Stimulated activated CD4-positive, alpha-beta T cell treated with anti-CD3 and anti-CD28 coated beads, Interleukin-4, amount 100 ng/mL, for 24 hours (primary cell): ENCODE measurements at places on chromosomes 13 and 19.

DNA sequence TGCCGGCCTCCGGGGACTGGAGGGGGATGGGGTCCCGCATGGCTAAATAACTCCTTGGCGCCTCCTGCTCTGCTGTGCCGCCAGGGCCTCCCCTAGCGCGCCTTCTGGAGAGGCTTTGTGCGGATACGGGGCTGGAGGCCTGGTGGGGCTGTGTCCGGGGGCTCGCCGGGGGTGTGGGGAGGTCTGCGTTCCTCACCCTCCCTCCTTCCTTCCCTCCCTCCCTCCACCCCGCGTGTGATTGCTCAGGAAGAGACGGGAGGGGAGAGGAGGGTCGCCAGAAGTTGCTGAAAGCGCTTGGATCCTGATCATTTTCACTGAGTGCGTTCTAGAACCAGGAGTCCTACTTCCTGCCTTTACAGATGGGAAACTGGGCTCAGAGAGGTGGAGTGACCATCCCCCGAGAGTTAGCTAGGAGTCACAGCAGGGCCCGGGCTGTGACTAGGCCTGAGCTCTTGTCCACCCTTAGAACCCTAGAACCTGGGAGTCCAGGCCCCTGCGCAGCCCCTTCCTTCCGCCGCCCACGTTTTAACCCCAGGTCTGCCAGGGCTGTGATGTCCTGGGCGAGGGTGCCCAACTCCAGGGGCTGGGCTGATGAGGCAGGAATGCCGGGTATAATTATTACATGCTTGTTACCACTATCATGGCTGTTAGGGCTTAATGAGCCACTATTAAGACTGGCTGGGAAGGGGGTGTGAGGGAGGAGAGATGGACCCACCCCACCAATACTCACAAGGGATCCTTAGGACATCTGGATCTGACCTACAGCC lies 782 bp upstream of the JUND start:
- DNase-seq = no peak

GRCh38 chr13:70034286-70034685 lies 73.3 kb upstream of the ATXN8OS start:
- no peak for DNase-seq

- DNase-seq = no peak
These were observed 36.8 kb downstream of the VSTM2B start for GRCh38 chr19:29562299-29563297.

- no peak for DNase-seq
These were observed 42.1 kb downstream of the PTPRS start for GRCh38 chr19:5298471-5298901.

DNA sequence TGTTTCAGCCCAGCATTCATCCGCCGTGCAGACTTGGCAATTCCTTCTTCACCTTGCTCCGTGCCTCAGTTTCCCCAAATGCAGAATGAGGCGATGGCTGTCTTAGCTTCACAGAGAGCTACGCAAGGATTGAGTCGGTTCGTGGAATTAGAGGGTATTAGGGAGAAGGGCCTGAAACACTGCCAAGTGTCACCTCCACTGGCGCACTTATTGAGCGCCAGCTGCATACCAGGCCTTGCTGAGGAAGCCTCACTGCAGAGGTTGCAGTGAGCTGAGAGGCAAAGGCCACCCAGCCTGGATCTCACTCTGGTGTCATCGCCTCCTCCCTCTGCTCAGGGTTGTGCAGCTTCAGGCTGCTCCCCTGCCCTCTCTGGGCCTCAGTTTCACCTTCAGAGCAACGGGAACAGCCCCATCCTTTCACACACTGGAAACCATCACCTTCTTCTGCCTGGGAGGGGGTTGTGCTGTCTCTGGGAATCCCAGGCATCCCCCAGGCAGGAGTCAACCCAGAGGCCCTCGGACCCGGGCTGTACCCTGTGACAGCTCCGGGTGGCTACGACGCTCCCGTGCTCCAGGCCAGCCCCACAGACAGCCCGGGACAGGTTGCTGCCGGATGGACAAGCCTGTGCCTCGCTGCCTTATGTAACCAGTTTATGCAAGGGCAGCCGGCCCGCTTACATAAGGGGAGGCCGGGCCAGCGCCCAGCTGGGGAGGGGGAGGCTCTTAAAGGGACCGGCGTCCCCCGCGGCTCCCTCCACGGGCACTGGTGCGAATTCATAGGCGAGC lies 31.9 kb downstream of the NFIC start:
- DNase-seq = no peak

GRCh38 chr13:51596541-51596940 lies 12.3 kb downstream of the WDFY2 start:
- DNase-seq = no peak

GRCh38 chr19:44720945-44721344 lies 22.0 kb downstream of the CEACAM16 start:
- no peak for DNase-seq

DNA sequence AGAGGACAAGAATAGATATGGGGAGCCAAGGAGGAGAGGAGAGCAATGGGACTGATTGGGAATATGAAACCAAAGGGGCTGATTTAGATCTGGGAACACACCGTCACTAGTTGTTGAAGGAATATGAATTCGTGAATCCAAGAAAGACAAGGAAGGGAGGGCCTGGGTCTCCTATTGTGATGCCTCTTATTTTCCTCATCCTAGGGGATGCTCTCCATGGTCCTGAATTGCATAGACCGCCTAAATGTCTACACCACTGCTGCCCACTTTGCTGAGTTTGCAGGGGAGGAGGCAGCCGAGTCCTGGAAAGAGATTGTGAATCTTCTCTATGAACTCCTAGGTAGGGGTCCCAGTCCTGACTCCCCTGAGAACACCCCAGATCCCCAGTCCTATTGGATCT lies 21.5 kb downstream of the RYR1 start:
- no peak for DNase-seq

- no peak for DNase-seq
These were observed 154.3 kb downstream of the LMO7 start for GRCh38 chr13:75790198-75790970.

DNA sequence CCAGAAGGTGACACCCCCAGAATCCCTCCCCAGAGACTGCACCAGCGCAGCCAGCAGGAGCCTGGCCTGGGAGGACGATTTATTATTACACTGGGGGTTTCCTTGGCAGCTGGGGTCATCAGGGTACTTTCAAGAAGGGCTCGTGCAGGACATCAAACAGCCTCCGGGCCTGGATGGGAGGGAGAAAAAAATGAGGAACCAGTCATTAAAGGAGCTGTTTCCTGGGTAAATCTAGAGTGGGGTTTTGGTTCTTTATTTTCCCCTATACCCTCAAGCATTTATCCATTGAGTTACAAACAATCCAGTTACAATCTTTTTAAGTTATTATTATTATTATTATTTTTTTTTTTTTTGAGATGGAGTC lies 3.1 kb downstream of the POLR1G start:
- DNase-seq = no peak

DNA sequence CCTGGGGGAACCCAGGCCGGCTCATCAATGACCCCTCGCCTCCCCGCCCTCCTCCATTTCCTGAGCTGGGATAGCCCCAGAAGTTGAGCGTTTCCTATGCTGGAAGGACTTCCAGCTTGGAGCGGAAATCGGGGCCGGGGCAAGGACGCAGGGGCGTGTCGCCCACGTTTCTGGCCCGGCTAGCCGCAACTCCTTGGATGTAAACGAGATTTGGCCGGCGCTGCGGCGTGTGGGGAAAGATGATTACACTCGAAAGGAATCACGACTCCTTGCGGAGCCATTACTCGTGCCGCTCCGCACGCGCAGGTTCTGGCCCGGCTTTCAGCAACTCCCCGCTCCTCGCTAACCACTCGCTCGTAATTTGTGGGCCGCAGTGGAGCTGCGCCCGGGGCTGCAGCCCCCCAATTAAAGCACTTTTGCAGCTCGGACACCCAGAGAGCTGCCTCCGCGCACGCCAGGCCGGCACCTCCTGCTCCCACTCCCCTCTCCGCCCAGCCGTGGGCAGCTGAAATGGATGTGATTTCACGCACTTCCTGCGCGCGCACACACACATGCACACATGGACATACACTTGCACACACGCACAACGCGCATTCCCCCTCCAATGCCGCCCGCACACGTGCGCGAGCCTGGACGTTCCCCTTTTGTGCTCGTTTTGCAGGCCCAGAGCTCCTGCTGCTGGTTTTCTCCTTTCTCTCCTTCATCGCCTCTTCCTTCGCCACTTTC lies 15.7 kb downstream of the ZIC5 start:
- no peak for DNase-seq

- DNase-seq = no peak
These were observed 684.4 kb upstream of the PCDH9 start for GRCh38 chr13:67914535-67914934.

DNA sequence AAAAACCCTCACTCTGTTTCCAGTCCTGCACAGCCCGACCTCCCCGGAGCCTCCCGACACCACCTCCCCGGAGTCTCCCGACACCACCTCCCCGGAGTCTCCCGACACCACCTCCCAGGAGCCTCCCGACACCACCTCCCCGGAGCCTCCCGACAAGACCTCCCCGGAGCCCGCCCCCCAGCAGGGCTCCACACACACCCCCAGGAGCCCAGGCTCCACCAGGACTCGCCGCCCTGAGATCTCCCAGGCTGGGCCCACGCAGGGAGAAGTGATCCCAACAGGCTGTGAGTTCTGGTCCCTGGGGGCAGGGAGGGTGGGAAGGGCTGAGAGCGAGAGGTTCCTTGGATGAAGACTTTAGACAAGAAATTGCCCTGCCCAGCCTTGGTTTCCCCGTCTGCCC lies 5.4 kb downstream of the MADCAM1 start:
- no peak for DNase-seq

DNA sequence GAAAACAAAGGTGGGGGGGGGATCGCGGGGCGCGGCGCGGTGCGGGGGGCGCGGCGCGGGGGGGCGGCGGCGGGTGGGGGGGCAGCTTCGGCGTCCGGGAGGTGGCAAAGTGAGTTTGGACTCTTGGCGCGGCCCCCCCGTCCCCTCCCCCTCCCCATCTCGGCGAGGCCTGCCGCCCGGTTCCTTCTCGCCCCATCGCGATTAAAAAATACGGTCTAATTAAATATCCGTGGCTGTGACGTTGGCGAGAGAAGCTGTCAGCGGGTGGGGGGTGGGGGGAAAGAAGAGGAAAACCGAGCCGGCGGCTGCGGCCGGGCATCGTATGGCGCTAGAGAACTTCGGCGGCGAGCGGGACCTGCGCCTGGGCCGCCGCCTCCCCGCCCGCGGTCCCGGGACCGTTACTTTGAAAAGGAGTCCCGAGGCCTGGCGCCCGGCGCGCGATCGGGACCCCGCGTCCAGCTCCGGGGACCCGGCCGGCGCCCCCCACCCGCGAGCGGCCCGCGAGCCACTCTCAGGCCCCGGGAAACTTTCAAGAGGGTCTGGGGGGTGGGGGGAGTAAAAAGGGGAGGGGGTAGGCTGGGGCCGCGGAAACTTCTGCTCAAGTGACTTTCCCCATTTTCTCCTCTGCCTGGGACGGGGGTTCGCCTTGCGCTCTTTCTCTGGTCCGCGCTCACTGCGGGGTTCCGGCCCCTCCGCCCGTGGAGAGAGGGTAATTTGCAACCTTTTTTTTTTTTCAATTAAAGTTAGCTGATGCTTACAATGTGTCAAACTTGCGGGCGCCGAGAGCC lies 146.3 kb upstream of the ZNF536 start:
- no peak for DNase-seq

DNA sequence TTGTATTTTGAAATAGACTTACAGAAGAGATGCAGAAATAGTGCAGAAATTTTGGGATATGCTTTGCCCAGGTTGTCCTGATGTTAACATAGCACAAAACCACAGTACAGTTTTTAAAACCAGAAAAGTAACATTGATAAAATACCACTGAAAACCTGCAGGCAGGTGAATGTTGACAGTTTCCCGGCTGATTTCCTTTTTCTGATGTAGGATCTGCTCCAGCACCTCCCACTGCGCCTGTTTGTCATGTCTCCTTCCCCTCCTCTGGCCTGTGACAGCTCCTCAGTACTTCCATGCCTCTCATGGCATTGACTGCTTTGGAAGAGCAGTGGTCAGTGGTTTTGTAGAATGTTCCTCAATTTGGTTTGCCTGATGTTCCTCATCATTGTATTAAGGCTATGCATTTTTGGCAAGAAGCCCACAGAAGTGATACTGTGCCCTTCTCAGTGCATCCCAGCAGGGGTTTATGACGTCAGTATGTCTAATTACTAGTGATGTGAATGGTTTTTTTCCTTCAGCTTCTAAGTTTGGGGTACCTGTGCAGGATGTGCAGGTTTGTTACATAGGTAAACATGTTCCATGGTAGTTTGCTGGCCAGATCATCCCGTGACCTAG lies 31.0 kb downstream of the TDRD12 start:
- no peak for DNase-seq

DNA sequence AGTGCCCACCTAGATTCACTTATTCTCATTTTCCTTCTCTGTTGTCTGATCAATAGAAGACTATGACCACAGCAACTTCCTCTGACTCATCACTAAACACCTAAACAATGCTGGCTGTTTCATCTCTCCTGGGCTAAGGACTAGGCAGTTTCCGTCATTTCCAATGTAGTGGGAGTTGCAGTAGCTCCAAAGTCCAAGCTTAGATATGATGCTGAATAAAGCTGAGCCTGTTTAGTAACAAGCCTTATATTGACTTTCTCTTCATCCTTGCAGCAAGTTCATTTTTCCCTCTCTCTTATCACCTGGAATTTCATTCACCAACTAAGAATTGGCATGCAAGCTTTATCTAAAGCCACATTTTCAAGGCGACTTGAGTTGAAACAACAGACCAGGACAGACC lies 53.5 kb upstream of the PCDH9 start:
- DNase-seq = no peak

- no peak for DNase-seq
These were observed 29.2 kb upstream of the FXYD3 start for GRCh38 chr19:35086455-35086854.

DNA sequence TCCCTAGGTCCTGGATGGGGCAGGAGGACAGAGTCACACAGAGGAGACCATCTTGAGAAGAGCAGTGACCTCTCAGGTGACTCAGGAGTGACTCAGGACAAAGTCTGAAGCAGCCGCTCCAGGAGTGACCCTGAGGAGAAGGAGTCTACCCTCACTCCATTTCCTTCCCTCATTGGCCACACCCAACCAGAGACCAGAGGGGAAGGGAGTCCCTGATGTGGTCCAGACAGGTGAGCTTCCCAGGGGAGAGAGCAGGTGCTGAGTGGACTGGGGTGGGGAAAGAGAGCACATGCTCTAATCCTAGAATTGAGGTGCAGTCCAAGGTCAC lies 75.5 kb upstream of the MEDAG start:
- no peak for DNase-seq

DNA sequence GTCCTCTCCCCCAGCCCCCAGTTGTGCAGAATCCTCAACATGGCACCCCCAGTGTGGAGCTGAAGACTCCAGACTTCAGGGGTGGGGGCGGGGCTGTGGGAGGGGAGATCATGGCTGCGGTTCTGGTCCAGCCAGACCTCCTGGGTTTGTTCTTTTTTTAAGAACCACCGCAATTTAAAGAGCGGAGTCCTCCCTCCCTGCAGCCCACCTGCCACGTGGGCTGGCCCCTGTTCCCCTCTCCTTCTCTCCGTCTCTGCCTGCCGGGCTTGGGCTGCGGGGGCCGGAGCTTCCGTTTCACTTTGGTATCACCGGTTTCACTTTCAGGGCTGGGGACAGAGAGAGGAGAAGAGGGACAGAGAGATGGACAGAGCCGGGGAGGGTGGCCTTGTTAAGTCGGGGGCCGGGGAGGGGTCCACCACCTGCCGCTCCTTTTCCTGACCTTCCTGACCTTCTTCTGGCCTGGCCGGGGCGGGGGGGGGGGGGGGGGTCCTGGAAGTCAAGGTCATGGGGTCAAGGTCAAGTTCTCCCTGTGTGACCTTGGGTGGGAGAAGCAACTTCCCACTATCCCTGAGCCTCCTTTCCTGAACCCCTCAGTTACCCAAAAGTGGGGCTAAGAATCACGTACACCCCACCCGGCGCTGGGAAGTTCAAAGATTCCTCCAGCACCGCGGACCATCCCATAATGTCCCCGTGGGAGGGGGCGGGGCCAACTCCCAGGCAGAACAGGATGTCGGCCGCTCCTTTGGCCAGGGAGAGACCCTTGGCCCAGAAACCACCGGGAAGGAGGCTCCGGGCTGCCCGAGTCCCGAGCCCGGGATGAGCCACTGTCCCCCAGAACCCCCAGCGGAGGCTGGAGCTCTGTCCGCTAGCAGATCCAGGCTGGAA lies 11.3 kb upstream of the ZBTB7A start:
- peak; percentile 50 for DNase-seq
